ENCODE measurements at places on chromosomes 1 and 21. TPM values are rescaled to one million over a fixed set of nuclear protein-coding genes. Genes with fewer than 3 reads are reported as not detected.

- H3K4me3 ChIP-seq, result no peak overlapping the region
- no peaks in the 10 kb centered on the region for H3K4me1 ChIP-seq
- no peaks in the 10 kb centered on the region for H3K36me3 ChIP-seq
- no peaks in the 10 kb centered on the region for H3K27me3 ChIP-seq
- no peak for DNase-seq
Observed at GRCh38 chr21:16794950-16795349, 717.9 kb upstream of the CXADR start.

GRCh38 chr1:53378932-53379661 lies 51.2 kb upstream of the LRP8 start:
- no peaks in the 10 kb centered on the region for H3K36me3 ChIP-seq
- H3K27me3 ChIP-seq, result no peaks in the 10 kb centered on the region
- no peak for DNase-seq
- no peak overlapping the region for H3K27ac ChIP-seq
- H3K4me3 ChIP-seq, result no peak overlapping the region

DNA sequence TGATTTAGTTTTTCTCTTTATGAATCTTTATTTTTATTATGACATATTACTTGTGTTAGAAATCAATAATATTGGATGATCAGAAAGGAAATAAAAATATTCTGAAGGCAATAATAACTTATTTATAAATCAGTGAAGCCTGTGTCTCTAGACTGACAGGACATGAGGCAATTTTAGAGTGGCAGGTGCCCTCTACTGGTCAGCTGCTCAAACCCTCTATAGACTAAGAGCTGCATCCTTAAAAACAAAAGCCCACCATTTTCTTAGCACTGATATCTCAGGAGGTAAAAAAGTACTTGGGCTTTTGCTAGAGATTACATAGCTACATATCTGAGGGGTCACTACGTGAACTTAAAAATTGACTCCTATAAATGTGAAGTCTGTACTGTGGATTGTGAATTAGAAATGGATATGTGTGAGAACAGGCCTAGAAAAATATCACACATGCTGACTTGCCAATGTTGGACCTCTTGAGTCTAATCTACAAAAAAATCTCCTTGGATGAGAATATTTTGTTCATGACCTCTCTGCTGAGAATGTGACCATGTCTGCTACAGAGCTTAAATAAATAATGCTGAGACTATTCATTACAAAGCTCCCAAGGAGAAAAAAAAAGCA lies 597.9 kb upstream of the ADAMTS5 start:
- H3K4me3 ChIP-seq, result no peak overlapping the region
- peak; percentile 59 for DNase-seq

- no peaks in the 10 kb centered on the region for H3K36me3 ChIP-seq
- H3K27me3 ChIP-seq, result no peaks in the 10 kb centered on the region
- no peak overlapping the region for H3K4me3 ChIP-seq
- DNase-seq, result no peak
Observed at GRCh38 chr1:210376836-210377372, 48.2 kb downstream of the HHAT start.

DNA sequence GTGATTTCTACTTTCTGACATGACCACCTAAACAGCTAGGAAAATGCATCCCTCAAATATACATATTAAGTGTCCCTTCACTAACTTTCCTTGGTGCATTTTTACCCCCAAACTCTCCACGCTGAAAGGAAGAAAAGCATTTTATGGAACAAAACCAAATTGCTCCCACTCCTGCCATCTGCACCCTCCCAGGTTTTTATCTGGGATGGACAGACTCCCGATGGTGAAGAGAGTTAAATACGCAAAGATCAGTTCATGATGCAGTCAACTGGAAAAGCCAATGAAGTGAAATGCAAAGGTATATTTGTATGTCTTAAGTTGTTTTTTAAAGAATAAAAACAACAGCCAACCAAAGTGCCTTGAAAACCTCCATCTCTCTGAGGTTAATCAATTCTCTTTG lies 2.7 kb downstream of the DSTYK start:
- H3K27me3 ChIP-seq, result no peaks in the 10 kb centered on the region
- no peak overlapping the region for H3K4me3 ChIP-seq
- no peak overlapping the region for H3K27ac ChIP-seq
- no peak for DNase-seq
- peaks cover 12% of the 10 kb centered on the region for H3K4me1 ChIP-seq

- H3K36me3 ChIP-seq, result no peaks in the 10 kb centered on the region
- DNase-seq, result no peak
- no peaks in the 10 kb centered on the region for H3K4me1 ChIP-seq
- H3K4me3 ChIP-seq, result no peak overlapping the region
- no peak overlapping the region for H3K27ac ChIP-seq
- H3K27me3 ChIP-seq, result no peaks in the 10 kb centered on the region
Observed at GRCh38 chr21:44263768-44264167, 2.1 kb upstream of the DNMT3L start.

- no peaks in the 10 kb centered on the region for H3K27me3 ChIP-seq
- DNase-seq, result no peak
- no peak overlapping the region for H3K27ac ChIP-seq
Observed at GRCh38 chr21:16402752-16403151, 673.0 kb downstream of the USP25 start.

GRCh38 chr1:93602101-93602500 lies 79.5 kb downstream of the BCAR3 start:
- H3K4me1 ChIP-seq, result peaks cover 22% of the 10 kb centered on the region
- H3K27ac ChIP-seq, result no peak overlapping the region
- no peak overlapping the region for H3K4me3 ChIP-seq
- H3K36me3 ChIP-seq, result no peaks in the 10 kb centered on the region
- no peak for DNase-seq
- H3K27me3 ChIP-seq, result no peaks in the 10 kb centered on the region

DNA sequence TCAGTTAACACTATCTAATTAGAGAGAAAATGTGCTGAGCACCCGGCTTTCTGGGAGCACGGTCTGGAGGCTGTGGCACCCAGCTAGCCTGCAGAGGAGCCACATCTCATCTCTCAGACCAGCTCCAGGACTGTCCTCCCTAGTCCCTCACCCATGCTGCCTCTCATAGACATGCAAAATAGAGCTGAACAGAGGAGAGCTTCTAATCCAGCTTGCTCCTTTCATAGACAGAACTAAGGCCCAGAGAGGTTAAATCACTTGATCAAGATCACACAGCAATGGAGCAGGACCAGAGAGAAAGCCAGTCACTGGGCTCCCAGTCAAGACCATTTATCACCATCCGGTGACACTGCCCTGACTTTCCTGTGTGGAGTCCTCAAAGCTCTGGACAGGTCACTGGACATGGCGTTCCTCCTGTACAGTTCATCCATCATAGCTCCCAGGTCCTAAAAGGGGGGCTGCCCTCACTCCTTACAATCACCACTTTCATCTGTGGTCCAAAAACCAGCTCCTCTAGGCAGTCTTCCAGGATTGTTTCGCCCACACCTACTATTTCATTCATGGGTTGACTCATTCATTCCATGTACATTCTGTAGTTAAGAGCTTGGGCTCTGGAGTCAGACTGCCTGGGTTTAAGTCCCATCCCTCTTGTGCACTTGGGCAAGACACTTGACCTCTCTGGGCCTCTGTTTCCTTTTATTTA lies 8.8 kb upstream of the CAMK2N1 start:
- no peak overlapping the region for H3K4me3 ChIP-seq
- peaks cover 4% of the 10 kb centered on the region for H3K4me1 ChIP-seq
- no peak overlapping the region for H3K27ac ChIP-seq
- no peaks in the 10 kb centered on the region for H3K27me3 ChIP-seq
- peaks cover 4% of the 10 kb centered on the region for H3K36me3 ChIP-seq

GRCh38 chr1:179366093-179366800 lies 476 bp downstream of the AXDND1 start:
- H3K27me3 ChIP-seq, result no peaks in the 10 kb centered on the region
- peak overlapping the region; percentile 70 for H3K27ac ChIP-seq
- no peak for DNase-seq
- H3K4me3 ChIP-seq, result peak overlapping the region; percentile 60
- H3K4me1 ChIP-seq, result peaks cover 9% of the 10 kb centered on the region

- no peaks in the 10 kb centered on the region for H3K36me3 ChIP-seq
- H3K27me3 ChIP-seq, result no peaks in the 10 kb centered on the region
- no peaks in the 10 kb centered on the region for H3K4me1 ChIP-seq
- DNase-seq, result no peak
- no peak overlapping the region for H3K27ac ChIP-seq
Observed at GRCh38 chr1:177487481-177487880, 316.7 kb downstream of the BRINP2 start.

- H3K27ac ChIP-seq, result no peak overlapping the region
- H3K27me3 ChIP-seq, result no peaks in the 10 kb centered on the region
- H3K4me1 ChIP-seq, result no peaks in the 10 kb centered on the region
- DNase-seq, result no peak
Observed at GRCh38 chr1:177091040-177091439, 73.5 kb downstream of the ASTN1 start.

DNA sequence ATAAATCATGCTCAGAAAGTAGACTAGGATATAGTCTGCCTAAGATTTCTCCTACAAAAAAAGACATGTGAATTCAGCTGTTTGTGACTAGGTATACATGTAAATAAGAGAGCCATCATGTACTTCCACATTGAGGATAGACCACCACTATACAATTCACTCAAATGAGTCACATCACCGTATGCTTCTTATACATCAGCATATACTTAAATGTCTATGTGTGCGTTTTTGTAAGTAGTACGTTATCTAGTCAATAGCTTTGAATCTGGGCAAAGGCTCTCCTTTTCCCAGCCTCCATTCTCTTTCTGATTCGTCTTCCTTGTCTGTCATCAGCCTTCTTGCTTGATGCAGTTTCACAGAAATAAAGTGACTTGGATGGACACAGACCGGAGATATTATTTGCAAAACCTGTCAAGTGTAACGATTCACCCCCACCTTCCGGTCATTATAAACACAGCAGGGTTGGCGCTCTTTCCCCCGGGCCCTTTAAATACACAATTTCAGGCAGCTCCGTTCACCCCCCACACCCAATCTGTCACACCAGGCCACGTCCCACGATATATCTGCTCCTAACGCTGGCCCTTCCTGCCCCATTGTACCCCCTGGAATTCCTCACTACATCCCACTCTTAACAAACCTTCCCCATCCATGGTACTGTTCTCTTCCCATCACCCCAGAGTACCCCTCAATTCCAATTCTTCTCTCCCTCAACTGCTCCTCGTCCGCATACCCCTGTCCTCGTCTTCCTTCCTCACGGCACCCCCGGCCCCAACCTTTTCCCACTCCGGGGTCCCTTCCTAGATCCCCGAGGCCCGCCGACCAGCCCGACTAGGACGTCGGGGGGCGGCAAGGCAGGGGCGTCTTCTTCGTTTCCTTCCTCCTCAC lies 636 bp downstream of the VAMP4 start:
- no peaks in the 10 kb centered on the region for H3K27me3 ChIP-seq
- peaks cover 2% of the 10 kb centered on the region for H3K36me3 ChIP-seq
- H3K27ac ChIP-seq, result peak overlapping the region; percentile 90
- DNase-seq, result peak; percentile 36
- H3K4me3 ChIP-seq, result peak overlapping the region; percentile 90
- peaks cover 19% of the 10 kb centered on the region for H3K4me1 ChIP-seq

- no peak overlapping the region for H3K27ac ChIP-seq
- no peak overlapping the region for H3K4me3 ChIP-seq
- H3K36me3 ChIP-seq, result no peaks in the 10 kb centered on the region
- H3K27me3 ChIP-seq, result no peaks in the 10 kb centered on the region
- no peaks in the 10 kb centered on the region for H3K4me1 ChIP-seq
- DNase-seq, result no peak
Observed at GRCh38 chr1:3159121-3159520, 90.1 kb downstream of the PRDM16 start.

DNA sequence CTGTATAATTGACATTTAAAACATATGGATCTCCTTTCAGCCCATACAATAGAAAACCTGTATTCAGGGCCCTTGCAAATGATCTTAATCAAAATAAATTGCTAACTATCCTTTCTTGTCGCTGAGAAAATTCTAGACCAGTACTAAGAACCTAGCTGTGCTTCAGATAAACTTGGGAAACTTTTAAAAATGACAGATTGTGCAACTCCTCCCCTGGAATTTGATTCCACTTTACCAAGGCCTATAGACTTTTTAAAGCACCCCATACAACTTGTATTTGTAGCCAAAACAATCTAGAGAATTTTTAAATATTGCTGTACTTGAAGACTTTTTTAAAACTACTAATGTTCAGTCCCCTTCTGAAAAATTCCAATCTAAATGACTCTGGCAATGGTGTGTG lies 51.6 kb downstream of the ZNF644 start:
- H3K27ac ChIP-seq, result no peak overlapping the region
- H3K4me3 ChIP-seq, result no peak overlapping the region
- DNase-seq, result no peak
- H3K4me1 ChIP-seq, result no peaks in the 10 kb centered on the region

- no peak for DNase-seq
- H3K4me3 ChIP-seq, result no peak overlapping the region
- H3K27me3 ChIP-seq, result no peaks in the 10 kb centered on the region
- no peaks in the 10 kb centered on the region for H3K36me3 ChIP-seq
- no peaks in the 10 kb centered on the region for H3K4me1 ChIP-seq
Observed at GRCh38 chr1:188006354-188006753, 1177.6 kb downstream of the PLA2G4A start.

- no peaks in the 10 kb centered on the region for H3K36me3 ChIP-seq
- no peak for DNase-seq
- peak overlapping the region; percentile 25 for H3K27ac ChIP-seq
Observed at GRCh38 chr1:64956733-64957441, 9.5 kb downstream of the JAK1 start.

DNA sequence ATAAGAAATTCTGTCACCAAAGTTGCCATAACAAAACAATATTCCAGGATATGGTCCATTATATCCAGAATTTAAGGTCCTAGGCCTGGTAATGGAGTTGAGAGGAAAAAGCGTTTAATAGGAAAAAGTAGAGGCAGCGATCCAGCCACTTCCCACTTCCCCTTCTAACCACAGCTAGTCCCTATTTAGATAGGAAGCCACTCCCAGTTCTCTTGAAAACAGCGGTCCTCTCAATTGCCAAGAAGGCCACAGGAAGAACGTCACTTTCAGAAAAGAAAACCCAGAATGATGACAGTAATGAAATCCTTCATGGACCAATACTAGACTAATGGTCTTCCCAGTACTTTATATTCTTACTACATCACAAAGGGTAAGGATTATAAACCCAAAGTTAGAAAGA lies 38.6 kb downstream of the ABL2 start:
- no peak for DNase-seq
- H3K36me3 ChIP-seq, result no peaks in the 10 kb centered on the region
- H3K27ac ChIP-seq, result no peak overlapping the region
- no peak overlapping the region for H3K4me3 ChIP-seq
- no peaks in the 10 kb centered on the region for H3K4me1 ChIP-seq

- no peak overlapping the region for H3K4me3 ChIP-seq
- no peak for DNase-seq
- H3K4me1 ChIP-seq, result peaks cover 6% of the 10 kb centered on the region
- H3K27me3 ChIP-seq, result no peaks in the 10 kb centered on the region
- no peaks in the 10 kb centered on the region for H3K36me3 ChIP-seq
Observed at GRCh38 chr1:40620586-40621210, 44.8 kb downstream of the RIMS3 start.

THEM4 gene
- 30.3 TPM for total RNA-seq

KLF17 gene
- total RNA-seq, result not detected

RPS27 gene
- total RNA-seq, result 734 TPM

NTMT2 gene
- total RNA-seq, result not detected

TDRD10 gene
- total RNA-seq, result 2.6 TPM

Data from body of pancreas (tissue), 4 donors.